ENCODE measurements at places on chromosomes 2 and 18.
A peak's percentile ranks its signal among the peaks of the same experiment; 100 is the strongest.

- DNase-seq, result no peak
Measured at GRCh38 chr2:167100506-167100905, 212.2 kb downstream of the XIRP2 start.

- peak; percentile 55 for DNase-seq
Measured at GRCh38 chr18:62420513-62421209, 95.6 kb downstream of the TNFRSF11A start.

DNA sequence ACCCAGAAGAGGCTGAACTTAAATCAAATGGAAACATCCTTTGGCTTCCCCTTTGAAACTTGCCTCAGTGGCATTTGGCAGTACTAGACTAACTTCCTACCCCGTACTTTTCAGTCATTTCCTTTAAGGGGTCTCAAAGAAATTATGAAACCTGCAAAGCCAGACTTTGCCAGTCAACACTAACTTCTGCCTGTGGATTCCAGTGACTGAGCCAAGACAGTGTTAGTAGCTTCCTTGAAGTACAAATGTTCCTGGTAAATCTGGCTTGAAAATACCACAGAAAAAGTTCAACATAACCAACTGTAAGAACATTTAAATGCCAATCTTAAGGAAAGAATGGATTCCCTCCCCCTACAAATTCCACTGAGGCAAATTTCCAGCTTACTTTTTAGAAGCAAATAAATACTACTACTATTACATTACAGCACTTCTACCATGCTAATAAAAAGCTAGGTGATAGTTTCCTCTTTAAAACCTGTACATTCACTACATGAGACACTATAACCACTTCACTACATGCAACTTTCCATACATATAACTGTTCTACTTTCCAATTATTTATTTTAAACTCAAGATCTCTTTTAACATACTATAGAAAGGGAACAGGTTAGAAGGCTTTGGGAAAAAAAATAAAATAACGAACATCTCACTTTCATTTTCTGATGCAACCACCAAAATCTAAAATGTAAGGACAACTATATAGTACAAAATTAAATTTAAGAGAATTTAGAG, 2.4 kb downstream of the PELI1 start:
- no peak for DNase-seq

GRCh38 chr2:173134703-173135102, 59.1 kb downstream of the MAP3K20 start:
- no peak for DNase-seq

GRCh38 chr2:10794876-10795275, 17.7 kb downstream of the PDIA6 start:
- no peak for DNase-seq

DNA sequence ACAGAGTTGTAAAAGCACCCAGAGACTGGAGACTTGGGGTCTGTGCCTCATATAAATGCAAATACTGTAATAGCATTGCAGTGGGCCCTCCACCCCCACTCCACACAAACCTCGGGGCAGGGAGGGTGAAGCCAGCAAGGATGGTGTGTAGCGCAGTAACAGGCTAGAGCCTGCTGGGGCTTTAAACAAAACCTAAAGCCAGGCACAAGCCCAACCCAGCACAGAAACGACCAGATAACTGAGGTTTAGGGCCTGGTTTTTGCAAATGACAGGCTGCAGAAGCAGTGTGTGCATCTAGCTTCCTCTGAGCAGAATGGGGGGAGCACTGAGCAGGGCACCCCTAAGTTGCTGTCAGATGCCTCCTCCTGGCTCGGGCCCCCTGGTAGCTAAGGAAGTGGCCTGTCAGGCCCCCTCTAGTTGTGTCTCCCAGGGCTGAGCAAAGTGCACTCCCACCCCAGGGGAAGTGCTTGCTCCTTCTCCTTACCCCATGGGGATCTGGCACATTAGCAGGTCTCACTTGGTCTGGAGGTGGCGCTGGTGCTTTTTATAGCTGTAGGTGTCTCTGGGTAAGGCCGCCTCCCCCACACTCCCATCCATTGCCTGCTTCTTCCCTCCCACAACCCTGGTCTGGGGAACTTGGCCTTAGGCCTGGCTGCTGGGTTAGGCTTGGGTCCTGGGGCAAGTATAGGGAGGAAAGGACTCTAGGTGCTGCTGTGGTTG, 135.1 kb downstream of the CELF4 start:
- no peak for DNase-seq

DNA sequence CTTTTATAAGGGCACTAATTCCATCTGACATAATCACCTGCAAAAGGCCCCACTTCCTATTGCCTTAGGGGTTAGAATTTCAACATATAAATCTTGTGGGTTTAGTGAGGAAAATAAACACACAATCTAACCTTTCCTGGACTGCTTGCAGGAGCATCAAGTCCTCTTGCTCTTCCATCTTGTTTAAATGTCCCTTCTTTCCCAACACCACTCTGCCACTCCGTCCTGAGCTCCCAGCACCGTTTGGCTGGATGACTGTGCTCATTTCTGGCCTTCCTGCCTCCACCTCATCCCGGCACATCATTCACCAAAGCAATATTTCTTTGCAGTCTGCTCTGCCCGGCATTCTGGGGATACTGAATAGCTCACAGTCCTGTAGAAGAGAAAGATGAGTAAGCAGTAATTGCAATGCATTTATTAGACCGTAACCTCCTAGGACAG, 247.8 kb downstream of the BCL2 start:
- DNase-seq, result no peak

- no peak for DNase-seq
Measured at GRCh38 chr2:29423061-29423666, 307.9 kb downstream of the CLIP4 start.

DNA sequence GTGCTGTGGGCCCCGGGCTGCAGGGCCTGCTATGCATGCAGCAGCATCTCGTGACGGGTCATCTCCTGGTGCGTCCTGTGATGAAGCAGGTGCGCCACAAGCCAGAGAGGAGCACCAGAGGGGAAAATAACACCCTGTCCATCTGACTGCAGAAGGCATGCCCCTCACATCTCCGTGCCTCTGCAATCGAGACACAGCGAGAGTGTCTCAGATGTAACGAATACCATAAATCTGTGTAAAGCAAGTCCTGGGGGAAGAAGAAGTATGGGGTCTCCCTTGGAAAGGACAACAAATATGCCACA, 137.5 kb downstream of the PTGR3 start:
- peak; percentile 46 for DNase-seq

GRCh38 chr2:135162377-135162776, 110.3 kb downstream of the RAB3GAP1 start:
- no peak for DNase-seq

- no peak for DNase-seq
Measured at GRCh38 chr2:204613635-204614034, 68.4 kb downstream of the PARD3B start.

DNA sequence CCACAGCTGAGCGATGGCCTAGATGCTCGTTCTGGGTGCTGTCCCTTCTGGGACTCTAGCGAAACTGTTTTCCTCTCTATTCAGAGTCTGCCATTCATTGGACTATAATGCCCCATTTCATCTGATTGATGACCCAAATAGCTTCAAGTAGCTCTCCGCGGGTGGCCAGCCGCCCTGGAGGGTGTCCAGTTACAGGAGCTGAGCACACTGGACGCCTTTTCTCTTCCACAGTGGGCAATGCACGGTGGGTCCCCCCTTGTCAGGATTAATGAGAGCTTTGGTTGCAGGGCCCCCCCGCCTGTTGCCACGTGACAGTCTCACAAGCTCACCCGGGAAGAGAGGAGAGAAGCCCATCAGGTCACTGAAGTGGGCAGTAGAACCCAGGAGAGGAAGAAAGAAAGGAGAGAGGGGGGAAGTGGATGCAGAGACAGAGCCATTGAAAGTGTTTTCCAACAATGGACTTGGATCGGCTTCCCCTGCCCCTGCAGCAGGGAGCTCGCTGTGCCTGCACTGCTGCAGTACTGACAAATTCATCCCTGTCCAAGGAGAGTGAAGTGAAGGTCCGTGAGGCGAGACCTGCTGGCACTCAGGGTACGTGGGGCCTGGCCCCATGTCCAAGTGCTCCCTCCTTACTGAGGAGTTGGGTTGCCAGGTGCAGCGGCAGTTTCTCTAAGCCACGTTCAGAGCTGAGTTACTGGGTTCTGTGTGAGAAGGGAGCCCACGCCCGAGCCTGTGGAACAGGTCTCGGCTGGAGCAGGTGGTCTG, 44.8 kb downstream of the DIPK1C start:
- no peak for DNase-seq

Data from activated CD4-positive, CD25-positive, alpha-beta regulatory T cell treated with anti-CD3 and anti-CD28 coated beads, Interleukin-2, amount 50 U/mL, for 72 hours (primary cell).